ENCODE measurements at places on chromosomes 2 and 18.

- DNase-seq, result no peak
These were observed 258.4 kb downstream of the BCL11A start for GRCh38 chr2:60294901-60295635.

DNA sequence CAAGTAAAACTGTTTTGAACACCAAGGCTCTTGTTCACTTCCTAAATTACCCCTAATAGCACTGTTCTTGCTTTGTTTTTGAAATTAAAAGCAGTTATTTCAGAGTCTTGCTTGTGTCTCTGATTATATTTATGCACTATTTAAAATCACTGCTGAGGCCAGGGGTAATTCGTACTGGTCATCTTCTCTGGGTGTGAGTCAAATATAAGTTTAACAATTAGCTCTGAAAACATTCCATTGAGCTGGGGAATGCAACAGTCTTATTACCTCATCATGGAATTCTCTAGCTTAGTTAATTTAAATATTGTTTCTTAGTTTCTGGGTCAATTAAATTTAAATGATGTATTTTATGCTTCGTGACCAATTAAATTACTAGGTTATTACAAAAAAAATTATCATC, 135.0 kb downstream of the MEIS1 start:
- DNase-seq, result no peak

DNA sequence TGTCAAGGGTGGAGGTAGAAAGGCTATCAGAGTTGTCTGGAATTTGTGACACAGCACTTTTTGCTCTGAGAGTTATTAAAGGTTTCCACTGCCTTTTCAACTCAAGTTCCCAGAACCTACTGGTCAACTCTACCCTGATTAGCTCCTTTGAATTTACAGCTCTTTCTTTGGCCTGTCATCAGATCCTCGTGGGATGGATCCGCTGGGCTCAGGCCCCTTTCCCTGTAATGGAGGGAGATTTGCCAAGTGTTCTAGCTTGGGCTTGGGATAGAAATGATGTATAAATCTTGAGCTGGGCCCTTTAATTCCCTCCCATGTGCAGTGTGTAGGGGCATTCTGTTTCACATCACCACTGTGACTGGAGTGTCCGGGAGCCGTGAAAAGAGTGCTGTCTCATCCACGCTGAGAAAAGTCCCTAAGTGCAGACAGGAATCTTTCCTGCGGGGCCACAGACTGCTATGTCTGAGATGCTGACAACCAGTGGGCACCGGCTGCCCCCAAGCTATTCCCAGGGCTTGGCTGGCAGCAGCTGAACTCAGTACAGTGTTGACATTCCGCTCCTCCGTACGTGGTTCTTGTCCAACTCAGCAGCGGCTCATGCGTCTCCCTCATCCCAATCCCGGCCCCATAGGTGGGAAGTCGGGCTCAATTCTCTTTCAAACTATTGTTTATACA, 46.9 kb upstream of the ARHGAP28 start:
- no peak for DNase-seq

GRCh38 chr18:75226286-75226955, 15.8 kb downstream of the TSHZ1 start:
- DNase-seq, result no peak

DNA sequence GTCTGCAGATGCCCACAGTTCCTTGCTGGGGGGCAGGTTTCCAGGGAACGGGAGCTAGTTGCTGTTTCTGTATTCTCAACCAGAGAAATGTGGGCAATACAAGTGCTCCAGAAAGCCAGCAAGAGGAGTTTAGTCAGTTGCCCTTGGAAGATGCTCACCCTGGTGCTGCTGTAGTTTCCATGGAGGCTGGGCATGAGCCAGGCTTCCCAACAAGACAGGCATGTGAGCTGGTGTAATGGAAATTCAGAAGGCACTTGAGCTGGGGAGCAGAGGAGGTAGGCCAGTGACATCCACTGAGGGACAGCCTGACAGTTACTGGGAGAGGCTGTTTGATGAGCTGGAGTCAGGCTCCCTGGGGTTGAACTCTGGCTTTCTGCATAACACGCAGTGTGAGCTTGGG, 7.7 kb downstream of the HK2 start:
- DNase-seq, result no peak

GRCh38 chr18:50805732-50806131, 14.1 kb downstream of the MRO start:
- DNase-seq, result peak; percentile 55

DNA sequence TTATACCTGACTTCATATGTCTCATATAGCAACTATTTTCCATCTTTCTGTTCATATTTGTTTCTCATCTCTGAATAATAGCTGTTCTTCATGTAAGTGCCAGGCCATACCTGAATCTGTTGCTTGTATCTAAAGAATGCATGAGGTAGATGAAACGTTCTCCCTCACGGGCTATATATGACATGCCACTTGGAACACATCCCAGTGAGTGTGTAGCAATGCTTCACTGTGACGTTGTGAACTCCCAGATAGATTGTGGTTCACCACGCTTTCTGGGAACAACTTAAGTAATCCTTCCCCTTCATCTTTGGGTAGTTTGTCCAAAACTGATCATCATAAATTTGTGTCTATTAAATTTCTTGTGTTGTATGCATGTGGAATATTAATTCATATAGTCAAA, 60.1 kb downstream of the RDH14 start:
- DNase-seq, result peak; percentile 25

Measured in inflammatory macrophage treated with lipopolysaccharide for 1 hour (primary cell).